ENCODE measurements at places on chromosomes 1 and 21.

DNA sequence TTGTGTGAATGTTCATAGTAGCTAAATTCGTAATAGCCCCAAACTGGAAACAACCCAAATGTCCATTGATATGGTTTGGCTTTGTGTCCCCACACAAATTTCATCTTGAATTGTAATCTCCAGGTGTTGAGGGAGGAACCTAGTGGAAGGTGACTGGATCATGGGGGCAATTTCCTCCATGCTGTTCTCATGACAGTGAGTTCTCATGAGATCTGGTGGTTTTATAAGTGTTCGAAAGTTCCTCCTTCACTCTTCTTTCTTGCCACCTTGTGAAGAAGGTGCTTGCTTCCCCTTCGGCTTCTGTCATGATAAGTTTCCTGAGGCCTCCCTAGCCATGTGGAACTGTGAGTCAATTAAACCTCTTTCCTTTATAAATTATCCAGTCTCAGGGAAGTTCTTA is 11.3 kb downstream of the UBE2G2 start:
- DNase-seq = no peak

GRCh38 chr1:186225096-186225495 is 150.0 kb downstream of the TPR start:
- no peak for DNase-seq

DNA sequence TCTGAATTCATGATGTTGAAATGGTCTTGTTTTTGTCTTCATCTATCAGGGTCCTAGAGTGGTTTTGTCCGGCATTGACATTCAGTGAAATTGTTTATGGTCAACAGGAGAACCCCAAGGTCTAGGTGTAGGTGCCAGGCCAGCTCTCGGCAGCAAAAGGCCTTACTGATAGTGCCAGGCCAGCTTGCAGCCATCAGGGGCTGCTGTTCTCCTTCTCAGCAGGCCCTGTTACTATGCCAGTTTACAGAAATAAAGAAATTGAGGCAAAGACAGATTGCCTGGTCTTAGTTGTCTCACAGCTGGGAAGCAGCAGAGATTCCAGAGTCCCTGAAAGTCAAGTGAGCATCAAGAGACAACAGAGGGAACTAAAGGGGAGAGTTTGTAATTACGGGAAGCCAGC is 12.0 kb downstream of the HMGB4 start:
- DNase-seq = no peak

GRCh38 chr1:20353836-20354235 is 63.2 kb downstream of the VWA5B1 start:
- DNase-seq = no peak

DNA sequence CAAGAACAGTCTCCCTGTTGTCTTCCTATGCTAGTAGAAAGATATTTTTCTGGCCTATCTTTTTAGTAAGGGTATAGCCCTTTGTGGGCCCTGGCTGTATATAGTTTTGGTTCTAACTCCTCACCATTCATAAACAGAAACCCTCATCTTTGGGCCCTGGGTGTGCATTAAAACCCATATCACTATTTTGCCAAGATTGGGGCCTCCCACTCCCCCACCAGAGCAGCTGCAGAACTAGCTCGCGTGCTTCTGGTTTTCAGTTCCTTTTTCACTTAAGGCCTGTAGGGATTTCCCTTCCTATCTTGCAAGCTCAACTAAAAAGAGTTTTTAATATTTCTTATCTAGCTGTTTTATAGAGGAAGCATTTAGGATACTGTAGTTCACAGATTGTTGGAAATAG is 106.4 kb downstream of the RGL1 start:
- DNase-seq = no peak

DNA sequence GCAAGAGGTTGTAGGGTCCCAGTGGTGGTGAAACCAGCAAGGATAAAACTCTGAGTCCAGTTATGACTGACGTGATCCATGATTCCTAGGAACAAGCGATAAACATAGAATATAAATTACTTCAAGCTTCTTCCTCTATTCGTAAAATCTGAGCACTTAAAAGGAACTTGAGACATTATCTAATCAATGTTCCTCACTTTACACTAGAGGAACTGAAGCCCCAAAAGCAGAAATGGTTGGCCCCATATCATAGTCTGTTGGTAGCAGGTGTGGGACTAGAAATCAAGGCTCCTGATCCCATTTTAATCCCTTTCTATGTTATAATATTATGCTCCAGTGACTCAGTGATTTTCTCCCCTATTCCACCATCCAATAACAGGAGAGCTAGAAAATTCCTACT is 21.9 kb upstream of the MNDA start:
- DNase-seq = no peak

- DNase-seq = no peak
Observed at GRCh38 chr1:41370756-41371420, 9.7 kb downstream of the FOXO6 start.

- no peak for DNase-seq
Observed at GRCh38 chr1:186418503-186418902, 42.4 kb downstream of the PDC start.

DNA sequence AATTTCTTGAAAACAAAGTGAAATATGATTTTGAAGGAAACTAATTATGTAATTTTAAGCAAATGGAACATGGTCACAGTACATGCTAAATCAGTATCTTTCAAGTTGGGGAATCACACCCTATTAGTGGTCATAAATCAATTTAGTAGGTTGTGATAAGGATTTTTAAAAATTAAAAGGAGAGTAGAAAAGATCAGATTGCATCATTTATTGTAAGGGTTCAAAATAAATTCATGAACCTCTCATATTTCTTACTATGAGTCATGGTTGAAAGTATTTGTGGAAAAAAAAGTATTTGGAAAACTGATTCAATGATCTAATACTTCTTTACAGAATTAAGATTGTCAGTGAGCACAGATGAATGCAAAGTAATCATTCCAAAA is 14.6 kb downstream of the ADSS2 start:
- DNase-seq = no peak

GRCh38 chr1:203206129-203206687 is 19.7 kb upstream of the CHI3L1 start:
- no peak for DNase-seq

DNA sequence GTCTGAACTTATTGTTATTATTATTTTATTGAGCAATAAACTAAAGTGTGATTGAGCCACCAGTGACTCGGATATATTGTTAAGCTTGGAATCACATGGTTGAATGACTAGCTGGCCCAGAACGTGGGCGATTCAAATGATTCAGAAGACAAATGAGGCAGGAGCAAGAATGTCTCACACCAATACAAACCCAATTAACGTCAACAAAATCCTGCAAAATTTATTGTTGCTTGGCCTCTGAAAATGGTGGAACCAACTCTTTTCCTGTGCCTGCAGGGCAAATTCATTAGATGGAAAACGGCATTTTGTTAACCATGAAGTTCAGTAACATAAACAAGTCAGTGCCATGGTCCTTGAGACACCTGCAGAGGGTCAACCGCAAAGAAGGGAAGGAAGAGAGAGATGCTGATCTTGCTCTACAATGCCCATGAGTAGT is 482.0 kb downstream of the SETD4 start:
- no peak for DNase-seq

GRCh38 chr1:206608108-206608698 is 4.1 kb downstream of the EIF2D start:
- DNase-seq = no peak

DNA sequence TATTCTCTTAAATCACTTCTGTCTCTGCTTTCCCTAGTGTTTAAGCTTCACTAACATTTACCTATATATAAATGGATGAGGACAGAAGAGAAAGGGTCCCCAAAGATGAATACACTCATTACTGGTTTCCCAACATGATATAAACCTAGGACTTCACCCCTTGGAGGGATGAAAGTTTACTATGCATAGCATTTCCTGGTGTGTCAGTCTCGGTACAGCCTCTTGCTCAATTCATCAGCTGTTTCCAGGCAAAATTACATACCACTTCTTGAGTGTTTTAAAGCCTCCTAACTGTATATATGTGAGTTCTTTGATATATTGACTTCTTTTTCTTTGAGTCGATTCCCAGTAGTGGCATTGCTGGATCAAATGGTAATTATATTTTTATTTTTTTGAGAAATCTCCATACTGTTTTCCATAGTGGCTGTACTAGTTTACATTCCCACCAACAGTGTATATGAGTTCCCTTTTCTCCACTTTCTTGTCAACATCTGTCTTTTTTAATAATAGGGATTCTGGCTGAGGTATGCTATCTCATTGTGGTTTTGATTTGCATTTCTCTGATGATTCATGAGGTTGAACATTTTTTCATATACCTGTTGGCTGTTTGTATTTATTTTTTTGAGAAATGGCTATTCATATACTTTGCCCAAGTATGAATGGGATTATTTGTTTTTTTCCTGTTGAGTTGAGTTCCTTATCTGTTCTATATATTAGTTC is 259.3 kb upstream of the CACYBP start:
- no peak for DNase-seq

- no peak for DNase-seq
Observed at GRCh38 chr1:216805233-216805632, 82.0 kb upstream of the ESRRG start.

DNA sequence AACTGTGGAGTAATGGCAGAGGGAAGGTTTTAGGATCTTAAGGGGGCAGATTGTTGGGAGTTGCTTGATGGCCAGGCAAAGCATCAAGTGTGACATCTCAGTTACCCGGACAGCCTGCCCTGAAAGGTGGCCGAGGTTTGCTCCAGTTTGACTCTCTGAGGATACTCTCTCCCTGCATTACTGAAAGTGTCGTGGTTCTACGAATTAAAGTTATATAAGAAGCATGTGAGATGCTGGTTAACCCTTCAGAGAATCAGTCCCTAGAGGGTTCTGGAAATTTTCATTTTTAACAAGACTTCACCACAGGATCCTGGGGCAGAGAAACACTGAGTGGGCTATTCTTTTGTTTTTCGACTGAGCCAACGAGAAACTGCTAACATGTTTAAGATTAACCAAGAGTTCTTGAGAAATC is 689 bp upstream of the ZNF644 start:
- DNase-seq = no peak

DNA sequence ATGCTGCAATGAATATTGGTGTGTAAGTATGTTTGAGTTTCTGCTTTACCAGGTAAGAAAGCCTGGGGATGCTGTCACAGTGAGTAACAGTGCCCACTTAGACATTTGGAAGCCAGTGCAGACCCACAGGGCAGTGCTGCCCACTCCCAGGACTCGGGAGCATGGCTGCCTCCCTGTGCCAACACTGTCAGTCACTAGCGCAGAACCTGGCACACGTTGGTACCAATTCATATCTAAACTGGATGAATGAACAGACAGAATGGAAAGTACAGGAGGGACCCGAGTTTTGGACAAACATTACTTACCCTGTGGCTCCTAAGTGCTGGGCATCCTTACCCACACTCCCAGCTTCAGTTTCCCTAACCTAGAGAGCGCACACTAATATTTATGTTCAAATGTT is 1.6 kb upstream of the EVA1C start:
- DNase-seq = no peak

GRCh38 chr1:98107256-98107655 is 186.4 kb upstream of the DPYD start:
- DNase-seq = no peak

- no peak for DNase-seq
Observed at GRCh38 chr1:153688276-153688675, 9.8 kb downstream of the NPR1 start.

GRCh38 chr1:214352838-214353237 is 71.9 kb downstream of the SMYD2 start:
- DNase-seq = no peak

GRCh38 chr1:90318431-90318830 is 323.5 kb downstream of the ZNF326 start:
- DNase-seq = no peak

GRCh38 chr1:203627851-203628200 is 1.2 kb downstream of the ATP2B4 start:
- DNase-seq = no peak

DNA sequence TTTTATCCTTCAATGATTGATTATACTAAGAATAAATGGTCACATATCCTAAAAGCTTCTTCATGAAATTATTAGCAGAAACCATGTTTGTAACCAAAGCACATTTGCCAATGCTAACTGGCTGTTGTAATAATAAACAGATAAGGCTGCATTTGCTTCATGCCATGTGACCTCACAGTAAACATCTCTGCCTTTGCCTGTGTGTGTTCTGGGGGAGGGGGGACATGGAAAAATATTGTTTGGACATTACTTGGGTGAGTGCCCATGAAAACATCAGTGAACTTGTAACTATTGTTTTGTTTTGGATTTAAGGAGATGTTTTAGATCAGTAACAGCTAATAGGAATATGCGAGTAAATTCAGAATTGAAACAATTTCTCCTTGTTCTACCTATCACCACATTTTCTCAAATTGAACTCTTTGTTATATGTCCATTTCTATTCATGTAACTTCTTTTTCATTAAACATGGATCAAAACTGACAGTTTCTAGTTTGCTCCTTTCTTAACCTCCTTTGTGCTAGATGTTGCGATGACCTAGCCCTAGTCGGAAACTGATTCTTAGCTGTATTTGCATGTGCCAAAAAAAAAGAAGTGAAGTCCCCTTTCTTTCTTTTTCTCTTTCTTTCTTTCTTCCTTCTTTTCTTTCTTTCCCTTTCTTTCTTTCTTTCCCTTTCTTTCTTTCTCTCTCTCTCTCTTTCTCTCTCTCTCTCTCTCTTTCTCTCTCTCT is 45.1 kb downstream of the MAP3K7CL start:
- DNase-seq = no peak

- DNase-seq = no peak
Observed at GRCh38 chr1:167145965-167146364, 52.1 kb downstream of the STYXL2 start.

DNA sequence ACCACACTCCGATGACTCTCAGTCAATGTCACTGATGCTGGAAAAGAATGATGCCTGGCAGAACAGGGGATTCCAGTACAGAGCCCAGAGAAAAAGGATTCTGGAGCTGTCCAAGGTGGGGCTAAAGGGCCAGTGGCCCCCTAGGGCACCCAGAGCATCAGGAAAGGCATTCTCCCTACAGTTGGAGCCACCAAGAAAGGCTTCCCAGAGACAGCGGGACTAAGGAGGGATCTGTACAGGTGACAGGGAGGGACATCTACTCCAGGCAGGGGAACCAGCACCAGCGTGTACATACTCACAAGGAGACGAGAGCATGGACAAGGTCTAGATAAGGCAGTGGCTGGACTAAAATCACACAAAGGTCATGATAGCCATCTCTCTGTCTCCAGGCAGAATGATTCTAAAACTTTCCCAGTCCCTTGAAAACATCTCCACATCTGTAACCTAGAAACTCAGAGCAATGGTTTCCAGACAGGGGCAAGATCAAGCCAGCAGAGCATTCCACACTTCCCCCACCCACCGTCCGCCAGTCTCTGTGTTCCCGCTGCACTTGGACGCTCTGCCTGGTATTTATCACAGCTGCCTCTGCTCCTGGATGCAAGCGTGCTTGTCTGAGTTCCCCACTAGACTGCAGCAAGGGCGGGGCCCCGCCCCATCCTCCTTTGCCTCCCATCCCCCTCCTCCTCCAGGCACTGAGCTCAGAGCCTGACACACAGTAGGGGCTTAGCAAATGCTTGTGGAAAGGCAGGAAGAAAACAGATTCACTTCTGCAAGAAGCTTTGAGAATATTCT is 111.6 kb upstream of the ZC3H12A start:
- DNase-seq = no peak

- no peak for DNase-seq
Observed at GRCh38 chr1:82849460-82849859, 1048.7 kb downstream of the ADGRL2 start.
